ENCODE measurements at places on chromosomes 2 and 18.
A peak's percentile ranks its signal among the peaks of the same experiment; 100 is the strongest.

DNA sequence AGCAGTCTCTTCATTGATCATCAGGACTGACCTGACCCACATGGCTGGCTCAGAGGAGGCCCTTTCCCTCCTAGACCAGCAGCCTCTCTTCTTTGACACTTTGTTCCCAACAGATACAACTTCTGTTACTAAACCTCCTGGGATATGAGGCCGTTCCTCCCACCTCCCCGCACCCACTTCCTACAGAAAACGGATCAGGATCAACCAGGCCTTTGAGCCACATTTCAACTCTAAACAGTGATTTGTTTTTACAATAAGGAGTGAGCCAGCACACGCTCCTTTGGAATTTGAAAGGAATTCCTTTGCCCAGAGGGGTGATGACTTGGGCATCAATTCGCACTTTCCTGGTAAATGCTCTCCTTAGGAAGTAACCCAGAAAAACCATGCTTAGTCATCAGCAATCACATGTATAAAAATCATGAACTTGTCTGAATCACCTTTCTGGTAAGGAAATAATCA lies 180.4 kb downstream of the FAM124B start:
- DNase-seq: no peak

DNA sequence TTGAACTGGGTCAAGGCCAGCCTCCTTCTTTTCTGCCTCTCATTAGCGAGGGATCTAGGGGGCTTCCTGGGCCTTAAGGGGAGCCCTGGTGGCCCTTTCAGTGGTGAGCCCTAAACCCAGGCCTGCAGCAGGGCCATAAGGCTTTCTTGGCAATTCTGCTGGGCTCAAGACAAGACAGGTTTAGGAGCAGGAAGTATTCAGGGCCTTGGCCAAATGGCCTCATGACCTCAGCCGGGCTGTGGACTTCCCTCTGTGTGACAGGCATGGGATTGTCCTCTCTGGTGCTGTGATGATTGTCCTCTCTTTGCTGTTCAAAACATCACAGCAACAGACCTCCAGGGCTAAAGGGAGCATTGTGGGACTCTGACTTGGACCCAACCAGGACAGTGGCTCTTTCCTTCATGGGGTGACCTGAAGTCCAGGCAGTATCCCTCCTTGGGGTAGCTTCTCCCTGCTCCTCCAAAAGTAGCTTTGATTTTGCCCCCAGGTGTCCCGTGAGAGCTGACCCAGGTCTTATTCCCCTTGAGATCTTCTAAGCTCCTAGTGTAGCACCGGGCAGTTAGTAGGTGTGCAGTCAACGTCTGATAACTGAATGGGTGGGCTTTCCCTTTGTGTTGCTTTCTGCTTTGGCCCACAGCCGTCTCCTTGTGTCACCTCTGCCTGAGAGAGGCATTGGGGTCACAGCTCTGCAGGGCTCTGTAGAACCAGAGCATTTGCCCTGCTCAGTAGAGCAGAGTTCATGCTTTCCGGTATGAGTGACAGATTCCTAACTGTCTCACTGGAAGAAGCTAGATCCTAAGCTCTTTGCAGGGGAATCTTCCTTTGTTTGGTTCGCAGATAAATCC lies 14.7 kb downstream of the FOSL2 start:
- DNase-seq: no peak

- no peak for DNase-seq
Measured at GRCh38 chr18:79846936-79847557, 49.3 kb downstream of the KCNG2 start.

GRCh38 chr2:197205585-197206215 lies 104.9 kb downstream of the ANKRD44 start:
- no peak for DNase-seq

GRCh38 chr2:37713258-37713700 lies 41.8 kb upstream of the CDC42EP3 start:
- DNase-seq: no peak

GRCh38 chr2:60745761-60746160 lies 10.3 kb upstream of the PAPOLG start:
- no peak for DNase-seq

GRCh38 chr2:39437522-39438296 lies 624 bp upstream of the MAP4K3 start:
- peak; percentile 19 for DNase-seq

DNA sequence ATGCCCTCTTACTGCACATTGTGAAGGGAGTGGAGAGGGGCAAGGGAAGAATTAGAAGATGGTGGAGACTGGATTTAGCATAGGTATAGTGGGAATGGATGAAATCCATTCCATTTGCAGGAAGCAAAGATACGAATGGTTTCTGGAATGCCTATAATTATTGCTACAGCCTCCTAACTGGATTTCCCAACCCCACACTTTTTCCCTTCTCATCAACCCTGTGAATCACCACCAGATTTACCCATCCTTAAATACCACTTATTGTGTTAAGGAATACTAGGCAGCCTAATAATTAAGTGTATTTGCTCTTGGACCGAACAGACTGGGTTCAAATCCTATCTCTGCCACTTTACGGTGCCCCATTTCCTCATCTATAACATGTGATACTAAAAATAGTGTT lies 39.3 kb upstream of the CREB1 start:
- no peak for DNase-seq

DNA sequence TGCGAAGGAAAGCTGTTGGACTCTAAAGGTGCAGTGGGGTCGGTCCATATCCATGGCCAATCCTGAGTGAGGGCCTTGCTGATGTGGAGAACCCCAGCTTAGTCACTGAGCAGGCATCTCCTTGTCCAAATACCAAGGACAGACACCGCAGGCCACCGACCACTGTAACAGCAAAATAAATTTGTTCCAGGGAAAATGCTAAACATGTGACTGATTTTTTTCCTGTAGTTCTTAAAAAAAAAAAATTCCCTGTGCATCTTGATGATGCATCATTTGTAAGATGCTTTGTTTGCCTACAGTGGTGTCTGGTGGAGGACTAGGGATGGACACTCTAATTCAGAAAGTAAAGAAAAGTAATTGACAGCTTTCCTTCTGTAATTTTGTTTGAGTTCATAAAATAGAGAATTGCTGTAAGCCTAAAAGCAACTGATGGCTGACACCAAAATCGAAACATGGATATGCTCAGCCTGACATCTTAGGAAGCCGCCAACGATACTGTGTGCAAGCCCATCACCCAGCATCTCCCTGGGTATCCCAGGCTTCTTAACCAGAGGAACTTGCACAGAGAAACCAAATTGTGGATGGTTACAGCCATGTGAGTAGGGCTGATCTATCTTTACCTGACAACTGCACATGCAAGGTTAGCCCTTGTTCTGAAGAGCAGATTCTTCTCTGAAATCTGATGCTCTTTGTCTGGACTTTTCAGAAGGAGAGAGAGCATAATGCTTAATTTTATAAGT lies 188.6 kb downstream of the ARL4C start:
- no peak for DNase-seq

DNA sequence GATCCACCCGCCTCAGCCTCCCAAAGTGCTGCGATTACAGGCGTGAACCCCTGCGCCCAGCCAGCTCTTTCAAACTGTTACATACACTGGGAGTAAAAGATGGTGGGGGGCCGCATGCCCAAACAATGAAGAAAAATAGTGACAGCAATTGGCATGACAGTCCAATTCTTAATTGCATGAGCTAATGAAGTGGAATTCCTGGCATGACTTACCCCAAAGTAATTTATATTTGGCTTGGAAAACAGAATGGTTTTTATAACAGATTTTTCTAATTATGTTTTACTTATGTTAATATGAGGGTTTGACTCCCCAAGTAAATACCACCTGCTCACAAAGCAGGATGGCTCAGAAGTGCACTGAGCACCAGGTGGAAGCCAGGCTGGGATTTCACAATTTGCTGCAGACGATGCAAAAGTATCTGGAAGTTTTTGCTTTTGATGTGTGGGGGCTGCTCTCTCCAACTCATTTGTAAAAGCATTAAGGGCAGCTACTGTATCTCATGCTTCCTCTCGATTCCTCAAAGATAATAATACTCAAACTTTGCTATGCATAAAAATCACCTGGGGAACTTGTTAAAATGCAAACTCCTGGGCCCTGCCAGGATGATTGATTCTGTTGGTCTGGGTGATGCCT lies 24.0 kb upstream of the ATG16L1 start:
- no peak for DNase-seq

DNA sequence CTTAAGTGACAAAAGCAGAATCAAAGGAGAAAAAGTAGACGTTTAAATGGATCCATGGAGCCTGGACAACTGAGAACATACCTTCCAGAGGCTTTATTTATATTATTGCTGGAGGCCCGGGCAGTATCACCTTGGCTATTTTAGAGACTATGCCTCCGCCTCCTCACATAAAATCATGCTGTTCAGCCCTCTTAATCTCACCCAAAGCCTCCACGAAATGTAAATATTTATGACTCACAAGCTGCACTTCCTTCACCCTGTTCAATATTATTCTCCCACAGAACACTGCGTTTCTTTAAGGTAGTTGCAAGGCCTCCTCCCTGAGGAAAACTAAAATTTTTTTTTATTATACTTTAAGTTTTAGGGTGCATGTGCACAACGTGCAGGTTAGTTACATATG lies 478.6 kb upstream of the ACVR2A start:
- DNase-seq: no peak

GRCh38 chr2:182822733-182823132 lies 43.7 kb downstream of the FRZB start:
- no peak for DNase-seq

DNA sequence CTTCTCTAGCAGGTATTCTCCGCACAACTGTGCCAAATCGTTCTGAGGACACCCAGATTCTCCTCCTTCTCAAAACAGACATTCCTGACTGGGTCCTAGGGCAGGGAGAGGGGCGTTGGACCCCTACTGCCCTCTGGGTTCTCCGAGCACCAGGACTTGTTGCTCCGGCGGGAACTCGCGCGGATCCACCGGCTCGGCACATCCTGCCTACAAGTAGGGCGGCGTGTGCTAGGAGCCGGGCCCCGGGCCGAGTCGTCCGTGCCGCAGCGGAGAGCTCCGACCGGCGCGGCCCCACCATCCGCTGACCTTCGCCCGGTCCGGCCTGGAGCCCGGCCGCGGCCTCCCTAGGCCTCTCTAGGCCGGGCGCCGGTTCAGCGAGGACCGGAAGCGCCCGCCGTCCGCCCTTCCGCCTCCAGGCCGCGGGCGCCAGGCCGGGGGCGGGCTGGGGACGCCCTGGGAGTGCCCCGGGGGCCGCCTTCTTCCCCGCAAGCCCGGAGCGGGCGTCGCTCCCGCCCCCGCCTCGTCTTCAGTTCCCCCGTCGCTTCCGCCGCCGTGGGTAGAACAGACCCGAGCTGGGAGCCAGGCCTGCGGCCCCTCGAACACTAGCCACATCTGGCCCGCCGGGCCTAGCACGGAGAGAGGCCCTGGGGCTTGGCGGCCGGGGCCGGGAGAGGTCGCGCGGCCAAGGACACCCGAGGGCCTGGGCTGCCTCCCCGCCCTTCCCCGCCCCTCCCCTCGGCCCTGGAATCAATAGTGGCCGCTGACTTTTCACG lies 7.6 kb upstream of the ONECUT2 start:
- DNase-seq: peak; percentile 52

GRCh38 chr2:204871231-204871953 lies 326.1 kb downstream of the PARD3B start:
- no peak for DNase-seq

- DNase-seq: peak; percentile 84
Measured at GRCh38 chr18:2571200-2572170, at the start of the genes METTL4 and NDC80. Gene METTL4, minus strand, starts transcription at chr18:2571505. Its CDS starts 4,289 bp downstream, at chr18:2567216. Gene NDC80, plus strand, starts transcription at chr18:2571557. Its CDS starts 1,429 bp downstream, at chr18:2572986.

Measured in WTC11 (cell line).